NCI-H187 treated with DMSO at 0.1 percent for 48 hours (cell line): ENCODE measurements at places on chromosomes 16 and 17.

DNA sequence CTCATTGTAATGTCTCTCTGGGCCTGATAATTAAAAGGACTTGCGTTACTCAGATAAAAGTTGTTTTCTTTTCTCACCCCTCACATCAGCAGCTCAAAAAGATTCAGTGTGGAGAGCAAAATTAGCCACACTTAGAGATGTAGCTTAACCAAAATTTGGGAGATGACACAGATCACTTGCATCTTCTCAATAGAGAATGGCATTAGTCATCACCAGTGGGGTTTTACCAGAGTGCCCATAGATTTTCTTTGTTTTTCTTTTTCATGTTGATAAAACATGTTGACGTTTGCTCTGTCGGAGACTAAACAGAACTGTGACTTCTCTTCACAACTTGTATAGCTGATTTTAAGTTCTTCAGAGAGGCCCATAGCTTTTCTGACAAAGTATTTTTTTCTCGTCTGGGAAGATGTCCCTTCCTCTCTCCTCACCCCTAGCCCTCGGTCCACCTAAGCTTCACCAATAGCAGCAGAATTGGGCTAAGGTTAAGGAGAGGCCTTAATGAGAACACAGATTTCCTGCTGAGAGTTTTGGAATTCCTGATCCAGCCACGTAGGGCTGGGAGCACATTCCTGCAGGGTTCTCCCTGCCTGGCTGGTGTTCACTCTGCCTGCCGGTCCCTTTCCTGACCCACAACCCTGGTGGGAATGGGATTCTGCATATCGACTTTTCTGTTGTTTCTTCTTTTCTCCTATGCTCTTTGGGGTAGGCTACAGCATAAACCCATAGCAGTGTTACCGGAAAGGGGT lies 92.6 kb downstream of the CACNG3 start:
- DNase-seq, result no peak

GRCh38 chr17:4485676-4486646 lies 12.7 kb upstream of the SPNS2 start:
- DNase-seq, result no peak

DNA sequence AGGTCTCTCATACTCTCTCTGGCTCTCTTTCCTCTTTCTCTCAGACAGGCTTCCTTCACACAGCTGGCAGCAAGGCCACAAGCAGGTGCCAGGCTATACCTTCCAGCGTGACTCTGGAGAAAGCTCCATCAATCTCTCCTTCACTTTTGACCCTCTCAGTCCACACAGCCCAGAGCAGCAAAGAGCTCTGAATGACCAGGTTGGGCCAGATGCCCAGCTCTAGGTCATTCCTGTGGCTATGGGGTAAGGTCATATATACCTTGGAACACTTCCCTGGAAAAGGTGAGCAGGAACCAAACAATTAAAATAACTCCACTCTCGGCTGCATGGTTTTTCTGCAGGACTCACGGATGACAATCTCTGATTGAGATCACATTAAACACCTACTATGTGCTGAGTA lies 8.8 kb downstream of the ADAP2 start:
- no peak for DNase-seq

- DNase-seq, result no peak
Measured at GRCh38 chr17:38430316-38430715, 2.1 kb downstream of the ARHGAP23 start.

GRCh38 chr17:27552276-27552732 lies 78.7 kb upstream of the LGALS9 start:
- DNase-seq, result no peak

DNA sequence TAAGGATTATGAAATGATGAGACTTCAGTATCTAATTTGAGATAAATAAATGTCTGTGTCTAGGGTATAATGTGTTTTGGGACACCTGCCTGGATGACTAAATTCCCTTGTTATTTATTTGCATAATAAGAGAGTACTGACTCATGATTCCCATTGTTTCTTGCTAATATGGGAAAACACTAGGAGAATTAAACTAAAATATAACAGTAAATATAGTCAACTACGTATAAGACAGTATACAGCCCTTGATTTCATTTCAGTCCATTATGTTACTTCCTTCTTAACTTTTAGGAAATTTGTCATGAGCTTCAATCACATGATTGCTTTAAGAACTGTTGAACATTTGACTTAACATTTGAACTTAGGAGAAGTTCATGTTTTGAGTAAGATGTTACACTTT lies 62.4 kb downstream of the VMP1 start:
- DNase-seq, result no peak

DNA sequence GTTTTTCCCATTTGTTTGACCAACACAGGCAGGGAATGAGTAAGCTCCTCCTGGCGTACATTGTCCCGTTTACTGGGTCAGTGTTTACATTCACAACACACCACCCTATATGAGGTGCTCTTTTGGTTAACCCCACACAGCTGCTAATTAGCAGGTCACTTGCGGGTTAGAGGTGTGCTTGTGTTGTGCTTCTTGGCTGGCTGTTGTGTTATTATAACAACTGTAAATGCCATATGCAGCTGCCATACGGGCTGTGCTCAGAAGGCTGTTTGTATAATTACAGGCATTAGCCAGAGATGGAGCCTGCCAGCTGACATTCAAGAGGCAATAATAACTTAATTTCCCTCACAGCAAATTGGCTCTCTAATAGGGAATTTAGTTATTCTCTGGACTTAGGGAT lies 205.1 kb upstream of the ELAC2 start:
- DNase-seq, result no peak

- DNase-seq, result no peak
Measured at GRCh38 chr16:70753228-70753627, 47.7 kb downstream of the VAC14 start.

- no peak for DNase-seq
Measured at GRCh38 chr17:32805029-32805976, 71.6 kb downstream of the MYO1D start.

DNA sequence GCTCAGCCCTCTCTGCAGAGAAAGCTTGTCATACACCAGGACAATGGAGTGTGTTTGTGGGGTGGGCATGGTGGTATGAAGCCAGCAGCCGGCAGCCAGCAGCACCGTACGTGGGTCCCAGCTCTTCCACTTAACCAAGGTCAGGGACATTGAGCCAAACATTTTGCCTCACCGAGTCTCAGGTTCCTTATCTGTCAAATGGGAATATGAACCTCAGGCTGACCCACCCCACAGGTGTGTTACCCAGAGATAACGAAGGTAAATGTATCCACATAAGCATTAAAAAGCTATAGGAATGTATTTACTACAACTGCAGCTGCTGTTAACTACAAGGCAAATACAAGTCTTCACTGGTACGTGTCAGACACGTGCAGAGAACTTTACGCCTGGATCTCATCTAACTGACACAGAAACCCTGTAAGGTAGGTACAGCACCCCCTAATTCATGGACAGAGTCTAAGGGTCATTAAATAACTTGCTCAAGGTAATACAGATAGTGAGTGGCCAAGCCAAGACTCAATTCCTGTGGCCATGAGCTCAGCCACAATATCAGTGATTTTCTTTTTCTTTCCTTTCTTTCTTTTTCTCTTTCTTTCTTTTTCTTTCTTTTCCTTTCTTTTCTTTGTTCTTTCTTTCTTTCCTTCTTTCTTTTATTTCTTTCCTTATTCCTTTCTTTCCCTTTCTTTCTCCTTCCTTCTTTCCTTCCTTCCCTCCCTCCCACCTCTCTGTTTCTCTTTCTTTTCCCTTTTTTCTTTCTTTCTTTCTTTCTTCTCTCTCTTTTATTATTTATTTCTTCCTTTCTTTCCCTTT lies 990 bp downstream of the SLC5A11 start:
- no peak for DNase-seq

GRCh38 chr16:60091529-60091928 lies 1357.4 kb upstream of the GOT2 start:
- DNase-seq, result no peak

DNA sequence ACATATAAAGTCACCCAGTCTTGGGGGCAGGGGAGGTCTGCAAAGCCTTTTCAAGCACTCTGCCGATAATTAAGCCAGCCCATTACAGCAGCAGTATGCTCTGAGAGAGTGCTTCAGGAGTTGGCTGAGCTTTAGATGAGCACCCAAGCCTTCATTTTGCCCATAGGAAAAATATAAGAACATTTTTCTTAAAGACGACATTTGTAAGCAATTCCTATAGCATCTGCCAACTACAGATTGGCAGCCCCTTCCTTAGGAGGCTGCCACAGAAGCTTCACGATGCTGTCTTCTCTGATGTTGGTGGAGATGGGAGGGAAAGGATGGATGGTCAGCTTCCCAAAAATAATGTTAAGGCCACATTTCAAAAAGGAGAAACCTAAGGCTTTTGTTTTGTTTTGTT lies 367.5 kb downstream of the XYLT1 start:
- DNase-seq, result no peak

- no peak for DNase-seq
Measured at GRCh38 chr17:6541886-6542285, 14.5 kb downstream of the PITPNM3 start.

DNA sequence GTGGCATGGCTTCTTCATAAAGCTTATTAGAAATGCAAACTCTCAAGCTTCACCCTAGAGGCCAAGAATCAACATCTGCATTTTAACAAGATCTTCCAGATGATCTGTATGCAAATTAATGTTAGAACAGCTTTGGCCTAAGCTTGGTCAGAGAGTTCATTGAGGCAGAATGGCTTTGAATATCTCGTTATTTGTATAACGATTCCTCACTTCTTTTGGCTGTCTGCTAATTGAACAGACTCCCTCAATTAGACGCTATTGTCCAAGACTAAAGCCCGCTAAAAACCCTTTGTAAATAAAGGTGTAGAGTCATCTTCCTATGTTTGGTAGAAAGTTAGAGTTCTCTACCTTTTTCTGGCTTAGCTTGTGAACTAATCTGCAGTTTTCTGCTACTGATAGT lies 1453.7 kb downstream of the CDH8 start:
- no peak for DNase-seq

- DNase-seq, result no peak
Measured at GRCh38 chr16:79213214-79213613, 387.3 kb downstream of the MAF start.

DNA sequence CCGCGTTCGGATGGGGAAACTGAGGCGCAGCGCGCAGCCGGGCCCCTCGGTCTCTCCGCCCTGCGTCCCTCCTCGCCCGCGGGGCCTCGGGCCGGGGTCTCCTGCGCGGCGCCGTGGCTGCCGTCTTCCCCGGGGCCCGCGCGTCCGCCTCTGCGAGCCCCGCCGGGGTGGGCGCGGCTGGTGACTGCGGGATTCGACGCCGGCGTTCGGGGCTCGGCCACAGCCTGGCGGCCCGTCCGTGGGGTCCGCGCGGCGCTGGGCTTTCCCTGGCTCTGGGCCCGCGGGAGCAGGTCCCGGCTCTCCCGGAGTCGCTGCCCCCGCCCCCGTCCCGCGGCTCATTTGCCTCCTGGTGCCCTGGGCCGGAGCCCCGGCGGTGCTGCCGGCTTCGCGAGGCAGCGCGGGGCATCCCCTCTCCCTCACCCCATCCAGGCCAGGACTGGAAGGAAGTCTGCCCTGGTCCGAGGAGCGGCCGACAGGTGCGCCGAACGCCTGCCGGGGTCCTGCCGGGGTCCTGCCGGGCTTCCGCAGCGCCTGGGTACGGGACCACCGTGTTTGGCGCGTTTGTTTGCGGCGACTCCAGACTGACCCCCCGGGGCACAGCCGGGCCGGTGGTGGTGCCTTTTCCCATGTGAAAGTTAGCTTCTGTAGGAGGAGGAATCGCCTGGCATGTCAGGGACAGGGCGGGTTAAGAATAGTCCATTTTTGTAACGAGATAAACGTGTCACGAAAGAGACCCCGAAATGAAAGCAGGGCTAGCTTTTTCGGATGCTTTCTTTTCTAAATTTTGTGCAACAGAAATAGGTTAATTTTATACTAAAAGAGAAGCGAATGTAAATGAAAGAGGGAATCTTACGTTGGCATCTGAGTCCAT lies 671 bp downstream of the CHMP6 start:
- no peak for DNase-seq

DNA sequence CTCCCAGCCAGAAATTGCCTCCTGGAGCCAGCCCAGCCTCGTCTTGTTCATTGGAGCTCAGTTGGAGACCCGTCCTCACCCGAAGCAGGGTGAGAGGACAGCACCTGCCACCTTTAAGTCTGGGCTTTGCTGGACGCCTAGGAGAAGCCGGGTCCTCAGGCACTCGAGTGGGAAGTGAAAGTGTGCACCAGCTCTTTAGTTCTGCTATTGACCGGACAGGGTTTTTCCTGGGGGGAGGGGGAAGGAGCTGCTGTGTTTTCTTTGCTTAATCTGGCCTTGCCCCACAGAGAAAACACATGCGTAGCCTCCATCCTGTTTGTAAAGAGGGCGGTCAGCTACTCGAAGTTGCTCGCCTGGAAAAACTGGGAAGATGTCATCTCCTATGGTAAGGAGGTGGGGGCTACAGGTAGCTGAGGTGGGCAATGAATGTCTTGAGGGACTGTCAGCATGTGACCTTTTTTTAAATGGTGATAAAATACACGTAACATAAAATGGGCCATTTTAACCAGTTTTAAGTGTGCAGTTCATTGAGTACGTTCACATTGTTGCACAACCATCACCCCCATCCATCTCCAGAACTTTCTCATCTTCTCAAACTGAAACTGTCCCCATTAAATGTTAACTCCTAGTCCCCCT lies 34.4 kb downstream of the CMIP start:
- DNase-seq, result no peak

DNA sequence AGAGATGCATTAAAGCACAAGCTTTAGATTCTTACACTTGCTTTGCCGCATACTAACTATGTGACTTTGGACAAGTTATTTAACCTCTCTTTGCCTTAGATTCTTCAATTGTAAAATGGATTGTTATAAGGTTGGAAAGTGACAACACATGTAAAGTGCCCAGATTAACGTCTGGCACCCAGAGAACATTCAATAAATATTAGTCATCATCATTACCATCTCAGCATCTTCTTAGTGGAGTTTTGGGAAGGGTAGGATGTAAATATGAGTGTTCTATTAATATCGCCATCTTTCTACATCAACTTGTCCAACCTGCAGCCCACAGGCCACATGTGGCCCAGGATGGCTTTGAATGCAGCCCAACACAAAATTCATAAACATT lies 27.4 kb upstream of the FAM20A start:
- DNase-seq, result no peak

- DNase-seq, result no peak
Measured at GRCh38 chr16:49194537-49195236, 87.0 kb downstream of the CBLN1 start.

- DNase-seq, result no peak
Measured at GRCh38 chr17:539766-540165, 174.9 kb downstream of the VPS53 start.

DNA sequence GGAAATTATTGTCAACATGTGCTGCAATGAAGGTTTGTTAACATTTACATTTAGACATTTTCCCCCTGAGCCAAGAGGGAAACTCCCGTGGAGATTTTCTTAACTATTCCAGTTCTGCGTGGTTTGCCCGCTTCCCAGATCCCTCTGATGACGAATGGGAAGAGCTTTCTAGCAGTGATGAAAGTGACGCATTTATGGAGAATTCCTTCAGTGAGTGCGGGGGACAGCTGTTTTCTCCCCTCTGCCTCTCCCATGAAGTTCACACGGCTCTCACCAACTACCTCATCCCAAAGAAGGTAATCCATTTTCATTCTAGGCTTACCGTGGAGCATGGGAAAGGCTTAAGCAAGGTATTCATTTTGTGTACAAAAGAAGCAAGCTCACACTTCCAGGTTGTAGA lies 18.2 kb downstream of the HEATR3 start:
- DNase-seq, result no peak
